NCI-H524 treated with DMSO at 0.1 percent for 48 hours (cell line): ENCODE measurements at places on chromosomes 6 and 20.

- no peak for DNase-seq
Observed at GRCh38 chr6:106975738-106976064, 1.2 kb upstream of the CD24 start.

DNA sequence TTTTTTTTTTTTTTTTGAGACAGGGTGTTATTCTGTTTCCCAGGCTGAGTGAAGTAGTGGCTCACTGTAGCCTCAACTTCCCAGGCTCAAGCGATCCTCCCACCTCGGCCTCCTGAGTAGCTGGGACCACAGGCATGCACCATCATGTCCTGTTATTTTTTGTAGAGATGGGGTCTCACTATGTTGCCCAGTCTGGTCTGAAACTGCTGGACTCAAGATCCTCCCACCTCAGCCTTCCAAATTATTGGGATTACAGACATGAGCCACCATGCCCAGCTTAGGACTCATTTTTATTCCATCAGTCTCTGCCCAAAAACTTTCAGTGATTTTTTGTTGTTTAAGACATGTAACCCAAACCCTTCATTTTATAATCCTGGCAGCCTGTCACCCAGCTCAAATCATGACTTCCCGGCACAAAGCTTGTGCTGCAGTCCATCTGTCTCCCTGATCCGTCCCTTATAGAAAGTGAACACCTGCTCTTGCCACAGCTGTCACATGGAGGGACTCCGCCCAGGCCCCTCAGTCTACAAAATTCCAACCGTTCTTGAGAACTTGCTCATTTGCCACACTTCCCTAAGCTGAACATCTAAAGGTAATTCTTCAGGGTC, 183.9 kb upstream of the JARID2 start:
- peak; percentile 98 for DNase-seq

GRCh38 chr6:36793913-36794712, 45.1 kb downstream of the CPNE5 start:
- peak; percentile 55 for DNase-seq

DNA sequence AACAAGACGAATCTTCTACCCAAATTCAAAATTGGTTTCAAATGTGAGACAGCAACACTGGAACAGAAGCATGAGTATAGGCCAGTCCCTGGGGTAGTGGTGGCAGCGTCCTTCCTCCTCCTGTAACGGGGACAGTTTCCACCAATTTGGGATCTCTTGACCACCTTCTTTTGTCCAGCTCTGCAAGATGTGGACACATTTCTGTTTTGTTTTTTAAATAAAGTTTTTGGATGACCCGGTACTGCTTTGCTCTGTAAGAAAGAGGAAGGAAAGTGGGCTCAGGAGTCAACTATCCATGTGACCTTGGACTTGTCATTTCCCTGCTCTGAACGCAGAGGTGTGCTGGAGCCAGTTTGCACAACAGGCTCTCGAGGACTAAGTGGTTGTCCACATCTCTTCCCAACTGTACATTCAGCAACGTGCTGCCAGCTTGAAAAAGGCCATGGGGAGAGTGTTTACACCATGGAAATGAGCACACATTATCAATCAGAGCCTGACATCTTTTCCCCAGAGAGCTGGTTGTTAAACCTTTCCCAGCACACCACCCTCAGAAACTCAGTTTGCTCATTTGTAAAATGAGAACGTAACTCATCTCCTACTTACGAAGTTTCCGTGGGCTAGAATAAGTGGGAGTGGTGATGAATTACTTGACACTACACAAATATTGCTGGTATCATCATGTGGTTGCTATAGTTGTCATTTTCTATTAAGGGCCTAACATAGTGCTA, 66.5 kb downstream of the ADTRP start:
- DNase-seq: no peak

DNA sequence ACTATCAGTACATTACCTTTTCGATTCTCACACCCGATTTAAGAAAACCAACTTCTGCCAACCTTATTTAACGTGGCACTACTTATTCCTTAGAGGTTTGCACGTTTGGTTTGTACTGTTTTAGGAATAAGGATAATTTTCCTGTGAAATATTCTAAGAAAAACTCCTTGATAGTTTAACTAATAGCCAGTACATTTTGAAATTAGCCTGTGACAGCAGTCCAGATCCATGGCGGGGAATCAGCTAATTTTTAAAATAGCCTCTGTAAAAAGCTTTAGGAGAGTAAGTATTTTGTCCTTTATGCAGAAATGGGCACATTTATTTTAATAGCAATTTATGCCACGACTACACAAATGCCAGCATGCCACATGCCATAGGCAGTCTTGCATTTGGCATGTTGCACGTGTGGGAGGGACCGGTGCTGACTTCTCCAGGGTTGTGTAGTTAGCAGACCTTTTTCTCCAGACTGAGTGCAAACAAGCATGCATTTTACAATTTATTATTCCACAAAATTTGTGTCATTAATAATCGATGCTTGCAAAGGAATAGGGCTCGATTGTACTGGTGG, 6.2 kb downstream of the FOXC1 start:
- no peak for DNase-seq

DNA sequence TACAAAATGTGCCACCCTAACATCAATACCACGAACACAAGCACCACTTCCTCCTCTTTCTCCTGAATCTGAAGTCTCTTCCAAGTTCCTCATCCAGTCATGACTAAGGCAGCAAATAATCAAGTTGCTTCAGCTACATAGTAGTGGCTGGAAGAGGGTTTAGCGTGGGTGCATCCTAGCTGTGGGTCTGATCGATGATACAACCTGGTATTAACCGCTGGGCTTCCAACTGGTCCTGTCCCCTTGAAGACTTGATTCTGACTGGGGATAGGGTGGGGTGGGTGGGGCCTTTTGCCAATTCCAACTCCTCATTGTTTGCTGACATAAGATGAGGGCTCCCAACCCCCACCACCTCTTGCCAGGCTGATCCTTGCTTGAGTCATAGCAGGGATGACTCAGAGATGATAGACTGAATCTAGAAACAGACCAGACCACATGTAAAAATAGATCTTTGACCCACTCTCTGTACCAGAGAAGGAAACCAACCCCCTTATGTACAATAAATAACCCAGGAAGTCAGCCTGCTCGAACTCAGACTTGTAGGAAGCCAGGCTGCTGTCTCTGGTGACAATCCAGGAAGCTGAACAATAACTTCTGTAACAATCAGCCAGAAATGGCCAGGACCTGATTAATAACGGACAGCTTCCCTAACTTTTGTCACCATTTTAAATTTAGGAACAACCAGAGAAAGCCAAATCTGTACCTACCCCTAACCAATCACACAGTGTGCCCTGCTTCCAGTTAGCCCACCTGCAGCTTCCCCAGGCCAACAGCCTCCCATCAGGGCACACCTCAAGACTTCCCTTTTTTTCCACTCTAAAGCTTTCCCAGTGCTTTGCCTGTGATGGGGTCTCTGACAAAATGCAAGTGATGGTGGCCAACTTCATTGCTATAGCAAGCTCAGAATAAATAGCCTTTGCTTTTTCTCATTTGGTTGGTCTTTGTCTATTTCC, 68.9 kb upstream of the FAM184A start:
- DNase-seq: no peak

DNA sequence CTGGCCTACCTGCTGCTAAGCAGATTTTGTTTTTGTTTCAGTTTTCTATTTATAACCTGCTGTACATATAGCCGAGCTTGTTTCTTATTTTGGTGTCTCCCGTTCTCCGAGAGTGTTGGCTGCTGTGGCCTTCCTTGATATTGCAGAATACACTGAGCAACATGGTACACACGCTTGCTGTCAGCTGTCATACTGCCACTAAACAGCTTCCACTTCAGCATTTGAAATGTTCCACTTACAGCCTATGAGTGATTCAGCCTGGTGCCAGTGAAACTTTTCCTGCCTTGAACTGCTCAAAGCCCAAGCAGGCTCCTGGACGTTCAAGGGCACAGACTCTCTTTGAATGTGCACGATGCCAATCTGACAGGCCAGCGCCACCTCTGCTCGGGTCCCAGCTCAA, 87.1 kb downstream of the PSMG4 start:
- no peak for DNase-seq

DNA sequence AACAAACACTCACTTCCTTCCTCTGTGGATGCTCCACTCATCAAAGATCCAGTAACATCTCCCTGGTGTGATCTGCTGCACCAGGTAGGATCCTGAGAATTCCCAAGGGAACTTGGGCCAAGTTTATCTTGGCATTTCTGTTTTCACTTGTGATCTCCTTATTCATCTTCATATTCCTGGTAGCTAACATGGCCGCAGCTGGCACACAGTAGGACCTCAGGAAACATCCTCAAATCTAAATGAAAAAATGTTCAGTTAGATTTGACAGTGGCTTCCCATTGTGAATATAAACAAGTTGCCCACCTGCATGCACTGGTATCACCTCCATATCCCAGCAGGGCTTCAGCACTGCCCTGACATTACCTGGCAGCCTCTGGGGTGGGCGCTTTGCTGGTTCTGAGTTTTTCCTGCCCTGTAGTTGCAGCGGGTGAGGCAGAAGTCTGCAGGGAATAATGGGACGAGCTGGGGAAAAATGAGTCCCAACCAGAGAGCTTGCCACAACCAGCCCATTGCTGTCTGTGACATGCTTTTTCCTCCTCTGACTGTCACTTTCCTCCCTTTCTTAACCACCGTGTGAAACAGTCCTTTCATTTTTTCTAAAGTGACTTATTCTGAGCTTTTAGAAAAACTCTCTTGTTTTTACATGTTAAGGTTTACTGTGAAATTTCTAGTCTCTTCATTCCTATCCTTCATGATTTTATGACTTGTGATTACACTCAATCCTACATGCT, 9.4 kb upstream of the DSTN start:
- DNase-seq: no peak

DNA sequence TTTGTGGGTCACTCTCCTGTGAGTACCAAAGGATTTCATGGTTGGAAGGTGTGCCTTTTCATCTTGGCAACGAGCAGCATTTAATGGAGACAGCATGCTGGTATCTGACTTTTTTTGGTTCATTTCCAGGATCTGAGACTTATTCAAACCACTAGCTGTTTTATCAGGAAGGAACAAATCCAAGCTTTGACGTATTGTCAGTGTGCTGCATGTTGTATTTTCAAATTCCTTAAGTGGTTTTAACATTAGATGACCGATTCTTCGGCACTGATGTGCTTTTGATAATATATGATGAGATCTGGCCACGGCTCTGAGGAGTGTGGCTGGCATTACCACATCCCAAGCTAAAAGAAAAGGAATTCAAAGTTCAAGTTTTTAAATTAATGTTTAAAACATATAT, 6.4 kb downstream of the RMND1 start:
- no peak for DNase-seq

DNA sequence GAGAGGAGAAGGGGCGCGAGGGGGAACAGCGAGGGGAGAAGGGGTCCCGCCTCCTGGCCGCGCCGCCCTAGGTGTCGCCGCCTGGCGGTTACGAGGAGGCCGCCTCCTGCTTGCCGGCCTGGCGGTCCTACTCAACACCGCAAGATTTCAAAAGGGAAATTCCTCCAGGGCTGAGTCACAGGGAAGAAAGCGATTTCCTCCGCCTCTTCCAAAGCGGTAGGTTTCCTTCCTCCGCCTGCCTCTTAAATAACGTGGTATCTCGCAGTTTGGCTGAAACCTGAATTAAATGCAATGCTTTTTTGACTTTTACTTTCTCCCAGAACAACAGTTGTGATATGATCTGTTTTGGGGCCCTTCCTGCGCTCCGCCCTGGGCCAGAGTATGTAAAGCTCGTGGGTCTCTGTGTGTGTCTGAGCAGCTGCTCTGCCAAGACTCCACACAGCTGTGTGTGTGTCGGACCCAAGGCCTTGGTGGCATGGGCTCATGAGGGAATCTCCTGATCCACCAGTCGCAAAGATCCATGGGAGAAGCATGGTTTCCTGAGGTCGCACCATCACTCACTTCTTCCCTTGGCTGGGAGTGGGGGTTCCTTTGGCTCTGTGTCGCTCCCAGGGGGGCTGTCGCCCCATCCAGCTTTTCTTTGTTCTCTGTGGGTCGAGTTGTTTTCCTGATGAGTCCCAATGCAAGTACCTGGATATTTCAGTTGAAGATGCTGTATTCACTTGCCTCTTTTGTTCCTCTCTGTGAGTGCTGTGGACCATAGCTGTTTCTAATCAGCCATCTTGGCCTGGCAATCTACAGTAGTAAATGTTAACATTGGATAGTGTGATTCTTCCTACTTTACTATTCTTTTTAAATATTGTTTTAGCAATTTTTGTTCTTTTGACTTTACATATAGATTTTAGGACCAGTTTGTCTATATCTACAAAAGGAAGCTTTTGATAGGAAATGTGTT, 31.6 kb upstream of the NOTCH4 start:
- DNase-seq: no peak

DNA sequence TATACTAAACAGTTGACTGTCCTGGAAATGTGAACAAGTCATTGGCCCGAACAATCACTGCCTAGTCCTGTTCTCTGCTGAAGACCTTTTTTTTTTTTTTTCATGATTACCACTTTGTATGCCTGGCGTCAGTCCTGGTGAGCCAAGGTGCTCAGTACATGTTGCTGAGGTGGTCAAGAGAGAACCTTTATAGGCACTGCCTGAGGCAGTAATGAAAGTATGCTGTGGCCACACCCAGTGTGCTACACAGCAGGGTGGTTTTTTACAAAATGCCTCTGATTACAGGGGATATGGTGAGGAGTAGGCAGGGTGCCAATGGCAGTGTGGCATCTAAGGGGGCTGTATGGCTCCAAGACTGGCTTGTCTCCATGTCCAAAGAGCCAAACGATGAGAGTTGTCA, 135.1 kb upstream of the ENPP5 start:
- no peak for DNase-seq

- DNase-seq: no peak
Observed at GRCh38 chr6:2225422-2226392, 19.7 kb downstream of the GMDS start.

GRCh38 chr6:43973357-43973756, 153.9 kb downstream of the MRPL14 start:
- DNase-seq: no peak

GRCh38 chr6:155108070-155108820, 113.1 kb downstream of the TIAM2 start:
- DNase-seq: peak; percentile 38

- DNase-seq: no peak
Observed at GRCh38 chr6:74505391-74505790, 700.5 kb downstream of the COL12A1 start.

DNA sequence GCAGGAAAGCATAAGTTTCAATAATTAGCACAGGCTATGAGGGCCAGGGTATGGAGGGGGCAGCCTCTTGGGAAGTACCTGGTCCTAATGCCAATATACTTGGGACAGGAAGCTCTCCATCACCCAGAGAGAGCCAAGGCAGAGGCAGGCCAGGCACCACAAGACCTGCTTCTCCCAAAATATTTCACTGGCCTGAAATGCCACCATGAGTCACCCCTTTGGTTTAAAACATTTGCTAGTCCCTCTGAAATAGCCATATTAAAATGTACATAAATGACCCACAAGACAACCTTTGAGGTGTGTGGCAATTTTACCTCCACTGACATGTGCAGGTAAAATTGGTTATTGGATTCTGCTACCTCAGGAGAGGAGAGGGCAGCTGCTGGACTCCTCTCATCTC, 23.4 kb upstream of the SCUBE3 start:
- DNase-seq: no peak

- peak; percentile 46 for DNase-seq
Observed at GRCh38 chr6:14476793-14477531, 359.4 kb downstream of the CD83 start.

GRCh38 chr6:70547313-70547712, 19.4 kb upstream of the SDHAF4 start:
- DNase-seq: no peak

- no peak for DNase-seq
Observed at GRCh38 chr20:40967700-40968099, 60.9 kb upstream of the TOP1 start.
